ENCODE measurements at places on chromosomes 4 and X. TPM values are rescaled to one million over a fixed set of nuclear protein-coding genes. Genes with fewer than 3 reads are reported as not detected.

DNA sequence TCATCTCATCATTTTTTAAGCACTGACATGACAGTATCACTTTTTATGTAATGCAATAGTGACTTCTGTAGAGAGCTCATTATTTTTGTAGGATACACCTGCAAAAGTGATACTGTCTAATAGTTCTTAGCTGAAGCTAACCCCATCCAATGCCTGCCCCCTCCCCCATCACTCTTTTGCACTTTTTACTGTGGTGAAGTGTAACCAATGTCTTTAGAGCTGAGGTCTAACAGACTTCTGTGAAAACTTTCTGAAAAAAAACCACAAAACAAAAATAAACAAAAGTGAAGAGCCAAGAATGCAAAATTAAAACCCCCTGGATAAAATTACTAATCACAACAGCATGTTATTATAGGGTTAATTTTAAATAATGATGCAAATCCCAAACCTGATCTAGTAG, 301.1 kb downstream of the ANK2 start:
- no peak for DNase-seq

DNA sequence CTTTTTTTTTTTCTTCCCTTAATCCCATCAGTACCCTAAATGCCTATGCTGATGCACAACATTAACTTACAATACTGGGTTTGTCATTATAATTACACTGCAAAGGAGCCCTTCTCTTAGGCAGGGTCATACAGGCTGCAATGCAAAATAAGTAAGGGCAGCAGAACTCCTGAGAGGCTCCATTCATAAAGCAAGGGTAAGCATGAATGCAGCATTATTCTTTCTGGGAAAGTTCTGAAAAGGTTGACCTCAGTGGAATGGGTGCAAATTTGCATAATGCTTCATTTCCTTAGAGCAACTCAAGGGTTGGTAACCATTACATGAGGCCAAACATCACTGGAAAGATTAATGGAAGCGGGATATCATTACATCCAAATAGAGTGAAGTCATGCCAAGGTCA, 789.2 kb downstream of the KLHL13 start:
- DNase-seq, result no peak

- DNase-seq, result no peak
Observed at GRCh38 chr4:25012655-25013054, 18.1 kb downstream of the LGI2 start.

DNA sequence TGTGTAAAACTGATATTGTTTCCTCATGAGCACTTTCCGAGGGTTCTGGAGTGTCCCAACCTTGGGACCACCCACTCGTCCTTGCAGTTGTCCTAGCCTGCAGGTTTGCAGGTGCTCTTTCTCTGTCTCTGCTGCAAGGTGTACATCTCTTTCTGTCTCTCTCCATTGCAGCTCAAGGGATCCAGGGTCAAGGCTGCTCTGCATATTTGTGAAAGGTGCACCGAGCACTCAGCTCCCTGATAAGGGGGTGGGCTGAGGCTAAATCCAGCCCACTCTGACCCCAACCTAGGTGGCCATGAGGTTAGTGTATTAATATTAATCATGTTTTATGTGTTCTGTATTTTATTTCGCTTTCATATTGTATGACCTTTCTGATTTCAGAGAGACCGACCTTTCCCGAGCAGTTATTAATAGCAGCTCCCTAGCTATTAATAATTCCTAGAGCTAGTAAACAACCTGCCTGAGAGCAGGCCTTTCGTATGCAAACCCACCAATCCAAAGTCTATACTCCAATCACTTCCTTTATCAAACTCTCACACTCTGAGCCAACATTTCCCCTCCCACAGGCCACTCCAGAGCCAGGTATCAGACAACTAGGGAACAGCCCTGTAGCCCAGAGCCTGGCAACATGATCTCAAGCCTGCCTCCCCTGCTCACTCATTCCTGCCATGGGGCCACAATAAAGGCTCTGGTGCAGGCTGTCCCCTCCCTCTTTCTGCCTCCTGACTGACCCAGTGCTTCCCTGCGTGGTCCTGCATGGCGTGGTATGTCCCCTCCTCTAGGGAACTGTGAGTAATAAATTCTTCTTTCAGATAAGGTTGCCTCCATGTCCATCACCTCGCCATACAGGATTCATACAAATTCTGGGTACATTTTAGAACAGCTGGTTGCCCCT, 73.9 kb downstream of the SLC2A9 start:
- no peak for DNase-seq

- no peak for DNase-seq
Observed at GRCh38 chrX:30887721-30888120, 1.3 kb downstream of the TAB3 start.

GRCh38 chr4:161937596-161937995, 226.2 kb downstream of the FSTL5 start:
- no peak for DNase-seq

- DNase-seq, result no peak
Observed at GRCh38 chrX:49060914-49061313, 2.1 kb downstream of the CCDC120 start.

DNA sequence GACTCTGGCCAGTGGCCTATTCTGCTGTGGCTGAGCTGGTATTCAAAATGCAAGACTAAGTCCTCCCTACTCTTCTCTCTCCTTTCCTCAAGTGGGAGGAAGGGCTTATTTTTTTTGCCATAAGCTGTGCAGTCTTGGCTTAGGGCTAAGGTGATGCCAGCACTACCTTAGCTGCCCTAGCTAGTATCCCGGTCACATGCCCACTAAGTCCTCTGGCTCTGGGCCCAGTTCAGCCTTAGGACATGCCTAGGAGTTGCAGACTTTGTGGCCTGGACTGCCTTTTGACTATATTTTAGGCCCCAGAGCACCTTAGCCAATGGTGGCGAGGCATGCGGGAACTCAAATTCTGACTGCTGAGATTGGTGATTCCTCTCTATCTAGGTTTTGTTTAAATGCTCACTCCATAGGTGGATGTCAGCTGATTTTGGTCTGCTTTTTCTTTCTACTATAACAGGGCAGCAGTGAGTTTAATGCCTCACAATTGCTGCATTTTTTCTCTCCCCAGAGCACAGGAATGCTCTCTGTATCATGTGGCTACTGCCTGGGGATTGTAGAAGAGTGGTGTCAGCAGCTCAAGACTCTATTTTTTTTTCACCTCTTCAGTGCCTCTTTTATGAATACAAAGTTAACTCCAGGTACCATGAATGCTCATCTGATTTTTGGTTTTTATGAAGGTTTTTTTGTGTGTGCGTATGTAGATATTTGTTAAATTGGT, 472.9 kb upstream of the GRID2 start:
- no peak for DNase-seq

Gene ZCCHC4
- 15.1 TPM for total RNA-seq

Gene BEX1
- total RNA-seq, result 2.2 TPM

Gene UCP1
- total RNA-seq, result not detected
